K562 (cell line): ENCODE measurements at places on chromosomes 5 and 9.

GRCh38 chr5:79992891-79993657 lies 2.0 kb upstream of the MTX3 start:
- DNase-seq: no peak

- DNase-seq: no peak
Observed at GRCh38 chr5:76805821-76806505, 12.9 kb upstream of the F2RL1 start.

DNA sequence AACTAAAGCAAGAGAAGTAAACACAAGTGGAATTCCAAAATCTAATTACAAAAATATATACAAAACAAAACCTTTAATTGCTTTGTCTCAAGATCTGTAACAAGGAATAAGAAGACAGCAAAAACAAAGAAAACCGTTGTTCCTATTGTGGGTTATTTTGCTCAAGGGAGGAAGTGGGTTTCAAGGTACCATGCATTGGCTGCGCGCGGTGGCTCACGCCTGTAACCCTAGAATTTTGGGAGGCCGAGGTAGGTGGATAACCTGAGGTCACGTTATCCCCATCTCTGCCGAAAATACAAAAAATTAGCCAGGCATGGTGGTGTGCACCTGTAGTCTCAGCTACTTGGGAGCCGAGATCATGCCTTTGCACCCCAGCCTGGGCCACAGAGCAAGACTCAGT lies 12.1 kb upstream of the IQGAP2 start:
- no peak for DNase-seq

DNA sequence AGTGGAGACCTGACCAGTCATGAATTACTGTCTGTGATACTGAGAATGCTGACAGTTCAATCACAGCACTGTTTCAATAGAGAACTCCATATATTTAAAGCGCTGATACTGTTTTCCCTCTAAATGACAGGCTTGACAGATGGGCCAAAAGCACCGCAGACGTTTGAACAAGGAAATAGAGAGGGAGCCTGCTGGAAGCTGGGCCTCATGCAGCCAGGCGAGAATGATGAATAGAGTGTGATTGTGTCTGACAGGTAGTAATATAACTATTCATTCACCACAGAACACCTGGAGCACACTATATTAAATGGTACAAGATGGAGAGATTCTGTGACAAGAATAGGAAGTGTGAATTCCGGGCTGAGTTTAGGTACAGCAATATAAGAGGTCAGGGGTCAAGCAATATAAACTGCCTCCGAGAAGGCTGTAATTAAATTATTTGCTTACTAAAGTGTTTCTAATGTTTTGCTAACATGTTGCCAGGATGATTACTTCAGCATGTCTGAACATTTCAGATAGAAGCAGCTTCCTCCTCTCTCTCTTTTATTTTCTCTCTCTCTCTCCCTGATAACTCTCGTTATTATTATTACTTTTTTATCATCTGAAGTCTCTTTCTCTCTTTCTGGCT lies 297.7 kb downstream of the CSNK1G3 start:
- no peak for DNase-seq

DNA sequence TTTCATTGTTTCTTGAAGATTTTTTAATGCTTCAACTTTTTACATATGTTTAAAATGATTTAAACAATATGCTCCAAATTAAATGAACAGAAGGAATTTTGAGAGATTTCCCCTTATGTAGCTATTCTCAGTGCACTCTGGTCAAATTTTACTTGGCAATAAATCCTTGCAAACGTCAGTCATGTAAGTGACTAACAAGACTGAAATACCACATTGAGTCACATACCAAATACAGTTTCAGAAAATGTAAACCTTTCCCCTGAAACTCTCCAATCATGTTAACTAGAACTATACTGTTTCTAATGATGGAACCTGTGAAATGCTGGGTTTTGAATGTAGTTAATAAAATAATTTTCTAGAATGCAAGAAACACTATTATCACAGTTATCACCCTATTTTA lies 29.6 kb downstream of the SAR1B start:
- DNase-seq: no peak

DNA sequence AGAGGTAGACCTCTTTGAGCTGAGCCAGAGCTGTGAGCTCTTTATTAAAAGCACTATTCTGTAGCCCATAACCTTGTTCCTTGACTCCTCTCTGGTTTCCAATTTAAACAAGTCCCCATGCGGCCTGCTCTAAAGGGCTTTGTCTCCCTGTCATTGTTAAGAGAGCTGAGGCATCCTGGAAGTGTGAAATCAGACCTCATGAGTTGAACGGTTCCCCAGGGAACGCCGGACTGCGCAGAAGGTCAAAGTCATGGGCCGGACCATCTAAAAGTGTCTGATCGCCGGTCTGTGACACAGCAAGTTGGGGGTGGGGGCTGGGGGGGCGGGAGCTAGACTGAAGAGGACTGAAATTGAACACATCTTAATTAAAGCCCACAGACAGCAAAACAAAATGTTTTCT lies 265.8 kb downstream of the SLF1 start:
- no peak for DNase-seq

DNA sequence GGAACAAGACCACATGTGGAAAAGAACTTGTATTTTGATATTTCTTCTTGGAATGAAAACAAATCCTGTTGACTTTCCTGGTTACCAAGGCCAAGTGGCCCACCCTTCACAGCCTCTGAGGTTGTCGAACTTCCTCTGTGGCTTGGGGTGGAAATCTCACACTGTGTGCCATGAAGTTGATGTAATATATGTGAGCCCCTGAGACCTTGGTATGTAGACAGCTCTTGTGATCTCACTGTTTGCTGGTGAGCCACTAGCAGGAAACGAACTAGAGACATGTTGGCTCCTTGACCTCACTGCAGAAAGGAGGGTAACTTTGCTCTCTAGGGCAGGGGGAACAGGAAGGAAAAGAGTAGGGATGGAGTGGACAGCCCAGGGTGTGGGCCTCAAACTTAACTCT lies 159.4 kb downstream of the ARHGAP26 start:
- no peak for DNase-seq

GRCh38 chr5:117748336-117748735 lies 1173.7 kb upstream of the SEMA6A start:
- DNase-seq: no peak

DNA sequence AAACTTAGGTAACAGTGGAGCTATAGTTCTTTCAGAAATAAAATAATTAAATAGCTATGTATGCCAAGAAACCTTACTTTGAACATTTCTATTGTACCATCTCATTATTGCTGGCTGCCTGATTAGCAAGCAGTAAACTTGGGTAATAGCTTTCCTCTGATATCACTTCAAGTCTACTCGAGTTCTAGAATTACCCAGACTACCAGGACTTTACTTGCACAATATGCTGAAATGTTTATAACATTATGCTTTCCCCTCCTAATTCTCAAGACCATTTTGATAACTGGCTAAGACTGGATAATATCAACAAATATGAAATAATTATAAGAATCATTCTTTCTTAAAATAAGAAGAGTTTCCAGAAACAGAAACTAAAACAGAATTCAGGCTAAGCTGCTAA lies 512.6 kb downstream of the RAB3C start:
- no peak for DNase-seq

- no peak for DNase-seq
Observed at GRCh38 chr5:107652408-107652807, 18.3 kb downstream of the EFNA5 start.
